ENCODE measurements at places on chromosomes 3 and 15.

DNA sequence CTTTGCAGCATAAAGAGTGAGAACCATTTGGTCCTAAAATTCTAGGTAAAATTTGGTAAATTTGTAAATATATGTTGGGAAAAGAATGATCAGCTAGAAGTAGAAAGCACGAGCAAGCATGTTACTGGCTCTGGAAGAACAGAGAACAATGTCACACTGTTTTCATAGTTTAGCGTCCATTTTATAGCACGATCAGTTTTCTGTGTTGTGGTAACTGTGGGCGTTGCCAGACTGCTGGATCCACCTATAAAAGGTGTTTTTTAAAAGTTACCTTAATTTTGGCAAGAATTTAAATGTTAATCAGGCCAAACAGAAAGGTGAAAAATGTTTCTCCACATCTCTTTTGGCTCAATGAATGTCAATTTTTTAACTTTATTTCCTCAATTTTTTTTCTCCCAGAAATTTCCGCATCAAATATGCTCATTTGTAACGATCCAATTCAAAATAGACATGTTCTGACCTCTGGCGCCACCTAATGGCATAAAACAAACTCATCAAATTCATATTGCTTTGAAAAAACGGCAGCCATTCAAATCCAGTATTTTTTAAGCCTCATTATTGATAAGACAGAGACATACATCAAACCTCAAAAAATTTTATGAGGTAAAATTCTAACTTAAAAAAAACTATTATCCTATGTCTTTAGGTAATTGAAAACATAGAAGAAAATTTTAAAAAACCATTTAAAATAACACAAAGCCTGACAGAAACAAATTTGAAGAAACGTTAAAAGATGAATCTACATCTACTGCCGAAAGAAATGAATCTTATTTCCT is 5.5 kb upstream of the GP5 start:
- peak; percentile 76 for DNase-seq

DNA sequence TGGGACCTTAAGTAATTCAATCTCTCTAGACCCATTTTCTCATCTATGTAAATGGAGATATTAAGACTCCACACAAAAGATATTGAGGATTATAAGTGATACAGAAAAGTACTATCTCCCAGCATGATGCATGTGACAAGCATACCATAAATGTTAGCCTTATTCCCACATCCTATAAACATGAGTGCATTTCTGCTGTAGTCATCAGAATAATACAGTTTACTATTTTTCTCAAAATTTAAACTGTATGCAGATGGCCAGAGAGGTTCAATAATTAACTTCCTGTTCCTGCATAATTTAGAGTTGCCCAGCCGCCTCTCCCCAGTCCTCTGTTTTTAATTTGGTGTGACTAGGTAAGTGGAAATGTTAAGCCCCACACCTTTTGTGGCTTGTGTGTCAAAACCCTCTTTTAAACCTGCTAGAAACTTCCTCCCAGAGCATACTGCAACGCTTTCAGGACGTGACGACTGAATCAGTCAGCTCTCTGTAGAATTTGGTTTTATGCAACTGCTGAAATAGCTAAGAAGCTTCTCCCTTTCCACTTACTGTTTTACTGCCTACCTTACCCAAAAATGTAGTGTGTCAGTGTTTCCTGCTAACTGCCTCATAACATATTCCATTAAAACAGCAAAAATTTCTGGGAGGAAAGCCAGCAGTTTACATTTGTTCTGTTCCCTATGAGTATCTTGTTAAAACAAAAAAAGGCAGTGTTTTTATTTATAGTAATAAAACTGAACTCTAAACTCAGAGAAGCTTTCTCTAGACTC is 1037.9 kb downstream of the EPHA3 start:
- DNase-seq, result no peak

- DNase-seq, result no peak
Measured at GRCh38 chr3:107456501-107456900, 66.3 kb upstream of the BBX start.

GRCh38 chr3:196700801-196701200 is 11.2 kb downstream of the CEP19 start:
- DNase-seq, result no peak

- DNase-seq, result no peak
Measured at GRCh38 chr3:194817592-194817930, 131.9 kb downstream of the FAM43A start.

GRCh38 chr3:171775943-171776342 is 34.3 kb downstream of the PLD1 start:
- DNase-seq, result no peak

GRCh38 chr15:63374686-63375520 is 6.7 kb downstream of the CA12 start:
- DNase-seq, result peak; percentile 80

DNA sequence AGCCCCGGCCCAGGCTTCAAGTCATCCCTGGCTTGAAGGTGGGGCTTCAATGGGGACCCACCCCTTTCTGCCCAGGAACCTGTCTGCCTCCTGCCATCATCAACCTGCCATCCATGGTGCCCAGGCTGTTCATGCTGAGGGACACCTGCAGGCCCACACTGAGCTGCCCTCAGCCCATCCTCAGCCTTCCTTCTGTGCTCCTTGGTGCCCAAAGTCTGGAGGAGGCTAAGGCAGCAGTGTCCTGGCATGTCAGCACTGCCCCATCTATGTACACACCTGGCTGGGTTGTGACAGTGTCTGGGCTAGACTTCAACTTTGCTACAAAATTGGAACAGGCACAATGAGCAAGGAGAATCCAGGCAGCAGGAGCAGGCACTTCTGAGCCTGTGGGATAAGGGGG is 745.3 kb upstream of the EPHA6 start:
- DNase-seq, result no peak

DNA sequence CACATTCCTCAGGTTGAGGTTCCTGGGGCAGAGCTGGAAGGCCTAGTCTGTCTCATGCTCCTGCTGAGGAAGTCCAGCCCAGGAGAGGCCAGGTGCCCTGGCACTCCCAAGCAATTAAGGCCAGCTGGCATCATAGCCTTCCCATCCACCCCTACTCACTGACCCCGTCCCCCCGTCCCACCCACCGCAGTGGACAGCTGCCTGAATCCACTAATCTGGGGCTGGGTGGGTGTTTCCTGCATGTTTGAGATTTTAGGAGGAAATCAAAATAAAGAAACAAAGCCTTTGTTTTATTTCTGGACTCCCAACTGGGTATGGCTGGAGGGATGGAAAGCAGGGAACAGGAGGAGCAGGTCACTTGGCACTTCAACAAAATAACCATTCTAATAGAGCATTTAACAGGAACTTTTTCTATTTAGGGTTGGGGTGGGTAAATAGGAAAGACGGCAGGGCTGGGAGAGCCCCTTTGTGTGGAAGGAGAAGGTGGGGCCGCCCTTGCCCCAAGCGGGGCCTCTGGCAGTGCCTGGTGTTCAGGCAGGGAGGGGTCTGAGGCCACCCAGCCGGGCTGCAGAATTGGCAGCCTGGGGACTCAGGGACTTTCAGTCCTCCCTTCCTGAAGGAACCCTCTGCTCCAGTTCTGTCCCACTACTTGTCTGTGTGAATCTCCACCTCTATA is 8.5 kb downstream of the MRAS start:
- no peak for DNase-seq

GRCh38 chr3:111667621-111668239 is 72.6 kb upstream of the ZBED2 start:
- peak; percentile 63 for DNase-seq

GRCh38 chr15:39921274-39921638 is 1.2 kb upstream of the GPR176 start:
- no peak for DNase-seq

DNA sequence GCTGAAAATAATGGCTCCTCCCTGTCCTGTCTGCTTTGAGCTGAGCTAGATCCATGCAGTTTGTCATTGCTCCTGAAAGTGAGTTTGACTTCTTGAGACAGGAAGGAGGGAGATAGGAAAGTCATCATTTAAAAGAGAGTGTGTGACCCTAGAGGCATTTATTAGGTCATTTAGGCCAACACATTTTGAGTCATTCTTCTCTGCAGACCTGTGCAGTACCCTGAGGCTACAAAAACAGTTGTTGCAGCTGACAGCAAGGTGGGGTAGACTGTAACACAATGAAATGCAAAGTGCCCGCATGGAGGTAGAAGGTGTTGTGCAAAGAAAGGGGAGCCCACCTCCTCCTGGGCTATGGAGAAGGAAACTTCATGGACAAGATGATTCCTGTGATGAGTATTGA is 102.8 kb upstream of the PFN2 start:
- no peak for DNase-seq

DNA sequence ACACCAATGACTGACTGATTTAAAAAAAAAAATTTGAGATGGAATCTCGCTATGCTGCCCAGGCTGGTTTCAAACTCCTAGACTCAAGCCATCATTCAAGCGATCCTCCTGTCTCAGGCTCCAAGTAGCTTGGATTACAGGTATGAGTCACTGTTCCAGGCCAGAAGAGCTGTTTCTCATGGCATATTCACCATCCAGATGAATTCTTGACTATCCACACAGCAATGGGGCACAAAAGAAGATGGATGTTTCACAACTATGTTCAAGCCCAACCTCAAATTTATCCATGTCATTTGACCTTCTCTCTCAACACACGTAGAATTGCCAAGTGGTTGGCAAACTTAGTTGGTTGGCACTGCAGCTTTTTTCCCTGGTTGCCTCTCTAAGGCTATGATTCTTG is 40.6 kb downstream of the PRICKLE2 start:
- DNase-seq, result peak; percentile 57

- DNase-seq, result no peak
Measured at GRCh38 chr3:143603774-143604173, 244.5 kb downstream of the SLC9A9 start.

DNA sequence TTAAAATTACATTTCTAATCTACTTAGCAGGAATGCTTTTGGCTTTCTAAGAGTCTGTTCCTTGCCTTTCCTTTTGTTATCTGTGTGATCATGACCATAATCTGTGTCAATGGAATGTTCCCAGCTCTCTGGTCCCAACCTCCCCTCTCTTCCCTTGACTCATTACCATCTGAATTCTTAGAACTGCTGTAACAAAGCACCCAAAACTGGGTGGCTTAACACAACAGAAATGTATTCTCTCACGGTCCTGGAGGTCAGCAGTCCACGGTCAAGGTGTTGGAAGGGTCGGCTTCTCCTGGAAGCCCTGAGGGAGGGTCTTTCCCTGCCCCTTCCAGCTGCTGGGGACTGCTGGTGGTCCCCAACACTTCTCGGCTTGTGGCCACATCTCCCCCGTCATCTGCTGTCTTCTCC is 81.1 kb downstream of the LRRK1 start:
- DNase-seq, result peak; percentile 53

- no peak for DNase-seq
Measured at GRCh38 chr3:122760453-122761271, 33.0 kb downstream of the HSPBAP1 start.

GRCh38 chr3:53944028-53944427 is 52.4 kb upstream of the SELENOK start:
- DNase-seq, result no peak

DNA sequence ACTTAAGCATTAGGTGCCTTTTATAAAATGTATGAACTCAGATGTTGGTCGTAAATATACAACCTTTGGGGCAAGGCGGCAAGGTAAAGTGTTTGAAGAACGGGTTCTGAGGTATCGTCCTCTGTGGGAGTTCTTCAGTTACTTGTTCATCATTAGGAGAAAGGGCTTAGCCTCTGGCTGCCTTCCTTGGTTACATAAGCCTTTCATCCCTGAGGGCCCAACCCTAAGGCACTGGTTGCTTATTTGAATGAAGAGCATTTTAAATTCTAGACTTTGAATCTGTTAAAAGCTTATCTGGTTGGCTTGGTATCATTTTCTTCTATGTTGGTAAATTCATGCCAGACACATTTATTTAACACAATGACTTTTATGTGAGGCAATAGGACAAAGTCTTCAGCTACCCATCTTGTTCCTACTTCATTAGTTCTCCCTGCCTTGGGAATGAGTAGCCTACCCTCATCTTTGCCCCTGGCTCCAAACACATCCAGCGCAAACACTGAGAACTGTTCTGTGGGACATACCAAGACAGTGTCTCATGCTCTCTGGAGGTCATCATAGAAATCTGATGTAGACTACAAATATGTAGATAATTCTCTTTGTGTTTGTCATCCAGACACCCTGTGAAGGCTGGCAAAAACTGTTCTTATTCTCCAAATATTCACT is 12.4 kb upstream of the CCDC80 start:
- peak; percentile 98 for DNase-seq

DNA sequence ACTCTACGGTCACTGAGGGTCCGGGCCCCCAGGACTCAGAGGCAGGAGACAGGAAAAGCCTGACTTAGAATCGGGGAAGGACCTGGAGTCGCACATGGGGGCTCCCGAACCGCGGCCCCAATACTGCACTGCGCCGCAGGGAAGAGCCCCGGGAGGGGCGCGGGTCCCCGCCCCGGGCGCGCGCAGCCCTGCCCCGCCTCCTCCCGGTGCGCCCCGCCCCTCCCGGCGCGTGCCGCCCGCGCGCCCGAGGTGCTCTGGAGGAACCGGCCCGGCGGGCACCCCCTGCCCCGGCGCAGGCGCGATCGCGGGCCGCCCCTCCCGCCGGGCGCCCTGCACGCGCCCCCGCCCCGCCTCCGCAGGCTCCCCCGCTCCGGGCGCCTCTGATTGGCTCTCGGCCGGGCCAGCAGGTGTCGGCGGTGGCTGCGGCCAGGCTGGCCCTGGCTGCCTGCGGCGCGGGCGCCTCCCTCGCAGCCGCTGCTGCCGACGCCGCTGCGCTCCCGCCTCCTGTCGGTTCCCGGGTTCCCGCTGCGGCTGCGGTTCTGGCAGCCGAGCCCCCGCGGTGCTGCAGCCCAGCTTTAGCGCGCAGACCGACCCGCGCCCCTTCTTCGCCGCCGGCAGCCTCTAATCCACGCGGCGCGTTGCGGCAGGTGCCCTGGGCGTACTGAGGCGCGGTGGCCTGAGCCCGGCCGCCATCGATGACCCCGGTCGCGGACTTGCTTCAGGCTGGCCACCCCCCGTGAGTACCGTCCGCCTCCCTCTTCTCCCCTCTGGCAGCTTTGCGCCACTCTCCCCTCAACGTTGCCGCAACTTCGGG is at the start of gene MYRIP:
TSS of gene MYRIP (plus strand) at position 429 of the 814 bp plus-strand sequence. CDS start 91,208 bp downstream, outside the sequence.
- peak; percentile 7 for DNase-seq

- DNase-seq, result no peak
Measured at GRCh38 chr15:82020625-82021394, 25.0 kb downstream of the MEX3B start.
